Osteoblast (primary cell): ENCODE measurements at places on chromosomes 1 and 21. TPM values are rescaled to one million over a fixed set of nuclear protein-coding genes. Genes with fewer than 3 reads are reported as not detected.

The HMCN1 gene
- total RNA-seq, result 178 and 269 TPM in 2 replicates

The KISS1 gene
- total RNA-seq, result not detected in 2 replicates

The CLIC6 gene
- total RNA-seq, result under 0.01 TPM in 2 replicates

The EVA1C gene
- total RNA-seq, result 5.0 and 8.0 TPM in 2 replicates

The CCDC30 gene
- 4.0 and 4.7 TPM in 2 replicates for total RNA-seq

The OPTC gene
- not detected in 2 replicates for total RNA-seq

The CCDC185 gene
- total RNA-seq, result not detected in 2 replicates

The SHISA4 gene
- total RNA-seq, result 25.3 and 27.1 TPM in 2 replicates

The CHIA gene
- not detected in 2 replicates for total RNA-seq

The PLD5 gene
- total RNA-seq, result not detected in 2 replicates

The OR6K3 gene
- not detected in 2 replicates for total RNA-seq

- no peak for DNase-seq
Observed at GRCh38 chr1:198047913-198048312, 108.9 kb upstream of the NEK7 start.

DNA sequence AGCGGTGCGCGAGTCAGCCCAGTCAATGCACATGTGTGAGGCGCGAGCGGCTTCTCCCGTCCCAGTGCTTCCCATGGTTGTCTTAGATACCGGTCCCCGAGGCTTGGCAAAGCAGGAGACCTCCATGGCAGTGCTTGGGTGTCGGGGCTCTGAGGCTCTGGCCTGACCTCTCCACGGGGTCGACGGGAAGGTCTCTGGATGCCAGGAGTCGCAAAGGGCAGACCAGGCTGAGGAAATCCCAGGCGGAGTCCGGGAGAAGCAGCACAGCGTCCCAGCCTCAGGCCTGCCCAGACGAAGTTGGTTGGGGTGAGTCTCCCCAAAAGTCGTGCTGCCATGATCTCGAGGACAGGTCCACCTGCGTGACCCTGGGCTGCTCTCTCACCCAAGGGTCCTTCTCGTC, 3881.6 kb downstream of the SRGAP2C start:
- no peak for DNase-seq

GRCh38 chr1:113784104-113784779, 25.0 kb upstream of the PHTF1 start:
- no peak for DNase-seq

- DNase-seq, result no peak
Observed at GRCh38 chr1:59046134-59046533, 250.8 kb upstream of the FGGY start.

DNA sequence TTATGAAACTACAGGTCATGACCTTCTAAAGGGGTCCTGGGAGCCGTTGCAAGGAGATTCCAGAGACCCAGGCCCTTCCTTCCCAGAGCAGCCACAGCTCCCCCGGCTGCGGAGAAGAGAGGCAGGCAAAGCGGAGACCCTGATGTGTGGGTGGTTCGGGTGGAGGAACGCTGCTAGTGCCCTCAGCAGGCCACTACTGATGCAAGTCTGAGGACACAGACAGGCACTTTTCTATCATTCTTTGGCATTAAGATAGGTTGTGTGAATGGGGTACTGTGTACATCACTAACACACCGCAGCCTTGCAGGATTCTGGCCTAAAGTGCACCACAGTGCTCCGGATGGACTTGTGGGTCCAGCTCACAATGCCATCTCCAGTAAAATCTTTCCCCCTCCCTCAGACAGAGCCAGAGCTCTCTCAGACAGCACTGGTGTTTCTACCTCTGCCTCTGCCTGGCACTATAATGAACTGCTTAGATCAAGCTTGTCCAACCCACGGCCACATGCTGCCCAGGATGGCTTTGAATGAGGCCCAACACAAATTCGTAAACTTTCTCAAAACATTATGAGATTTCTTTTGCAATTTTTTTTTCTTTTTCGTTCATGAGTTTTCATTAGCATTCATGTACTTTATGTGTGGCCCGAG, 121.4 kb downstream of the TGFBR3 start:
- no peak for DNase-seq

DNA sequence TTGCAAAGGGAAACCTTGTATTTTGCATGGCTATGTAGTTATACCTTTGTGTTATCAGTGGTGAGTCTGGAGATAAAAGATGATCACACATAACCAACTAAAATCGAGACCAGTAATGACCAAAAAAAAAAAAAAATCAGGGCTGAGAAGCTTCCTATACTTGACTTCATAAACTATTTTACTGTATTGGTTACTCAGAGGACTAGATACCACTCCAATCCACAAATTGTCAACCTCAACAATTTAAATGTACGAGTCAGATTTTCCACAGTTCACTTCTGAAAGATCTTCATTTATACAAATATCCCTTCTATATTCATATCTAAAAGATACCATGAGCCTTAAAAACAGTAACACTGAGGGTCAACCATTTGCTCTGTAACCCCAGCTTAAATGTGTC, 71.7 kb downstream of the NRIP1 start:
- no peak for DNase-seq

GRCh38 chr1:220891224-220892085, 12.2 kb downstream of the HLX start:
- DNase-seq, result peak; percentile 78

DNA sequence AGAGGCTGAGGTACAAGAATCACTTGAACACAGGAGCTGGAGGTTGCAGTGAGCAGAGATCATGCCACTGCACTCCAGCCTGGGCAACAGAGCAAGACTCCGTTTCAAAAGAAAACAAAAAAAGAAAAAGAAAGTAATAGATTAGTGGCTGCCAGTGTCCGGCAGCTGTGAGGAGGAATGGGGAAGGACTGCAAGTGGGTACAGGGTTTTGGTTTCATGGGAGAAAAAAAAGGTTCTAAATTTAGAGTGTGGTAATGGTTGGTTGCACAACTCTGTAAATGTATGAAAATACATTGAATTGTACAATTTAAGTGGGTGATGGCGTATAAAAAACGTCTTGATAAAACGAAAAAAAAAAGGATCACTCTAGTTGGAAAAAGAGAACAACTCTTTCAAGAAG, 6.7 kb downstream of the TAF1A start:
- DNase-seq, result no peak

DNA sequence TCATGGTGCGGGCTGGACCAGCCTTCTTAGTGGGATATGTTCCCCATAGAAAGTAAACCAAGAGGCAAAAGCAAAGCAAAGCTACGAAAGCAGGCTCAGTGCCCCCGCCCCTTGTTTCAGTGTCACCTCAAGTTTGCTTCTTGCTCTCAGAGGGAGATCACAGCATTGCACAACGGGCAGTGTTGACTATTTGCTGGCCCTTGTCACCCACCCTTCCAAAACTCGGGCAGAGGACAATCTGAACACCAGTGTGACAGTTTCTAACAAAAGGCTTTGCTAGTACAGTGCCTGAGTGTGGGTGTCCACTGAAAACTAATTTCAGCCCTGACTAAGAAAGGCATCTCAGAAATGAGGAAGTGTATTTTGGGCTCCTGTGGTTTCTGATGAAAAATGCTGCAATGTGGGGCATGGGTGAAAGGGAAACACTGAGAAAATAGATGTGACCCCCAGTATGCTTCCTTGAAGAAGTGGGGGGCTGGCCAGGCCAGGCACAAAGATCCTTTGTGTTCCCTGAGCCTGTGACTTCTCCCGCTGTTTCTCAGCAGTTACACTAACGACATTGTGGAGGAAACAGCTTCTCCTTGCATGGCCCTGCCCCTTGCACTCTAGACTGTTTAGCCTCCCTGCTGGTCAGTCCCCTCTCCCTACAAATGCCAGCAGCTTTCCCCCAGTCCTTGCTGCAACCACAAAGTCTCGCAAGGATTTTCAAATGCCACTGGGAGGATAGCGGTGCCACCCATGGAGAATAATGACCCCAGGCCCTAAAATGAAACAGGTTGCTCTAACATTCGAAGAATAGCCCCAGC, 33.3 kb upstream of the KCNE1 start:
- DNase-seq, result peak; percentile 78

DNA sequence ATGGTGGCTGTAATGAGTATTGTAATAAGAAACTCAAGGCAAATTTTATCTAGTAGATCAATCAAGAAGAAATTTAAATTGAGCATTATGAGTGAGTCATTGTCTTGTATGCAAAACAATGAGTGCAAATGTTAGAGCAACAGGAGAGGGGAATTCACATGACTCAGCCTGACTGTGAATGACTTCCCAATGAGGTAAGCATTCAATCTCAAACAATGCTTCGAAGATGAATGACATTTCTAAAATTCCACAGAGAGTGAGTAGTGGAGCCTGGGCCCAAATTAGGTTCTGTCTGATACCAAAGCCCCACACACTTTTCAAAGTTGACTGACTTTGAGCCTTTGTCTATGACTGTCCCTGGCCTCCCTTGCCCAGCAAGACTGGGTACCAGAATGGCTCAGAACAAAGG, 738.0 kb downstream of the PTPRU start:
- DNase-seq, result no peak

DNA sequence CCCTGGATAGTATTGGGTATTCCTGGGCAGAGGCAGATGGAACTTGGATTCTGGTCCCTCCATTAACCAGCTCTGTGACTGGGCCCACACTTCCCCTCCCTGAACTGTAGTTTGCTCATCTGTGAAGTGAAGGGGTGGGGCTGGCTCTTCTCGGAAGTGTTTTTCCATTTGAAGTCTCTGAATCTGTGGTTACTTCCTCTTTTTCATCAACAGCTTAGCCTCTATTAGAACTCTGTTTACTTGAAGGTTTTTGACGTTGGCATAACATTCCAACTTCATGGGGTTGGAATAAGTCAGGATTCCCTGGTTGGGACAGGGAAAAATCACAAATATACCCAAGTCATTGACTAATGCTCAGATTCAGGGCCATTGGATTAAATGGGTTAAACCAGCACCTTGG, 3.6 kb downstream of the KIAA0040 start:
- no peak for DNase-seq

GRCh38 chr1:86779308-86780191, 75.2 kb downstream of the SH3GLB1 start:
- DNase-seq, result no peak

DNA sequence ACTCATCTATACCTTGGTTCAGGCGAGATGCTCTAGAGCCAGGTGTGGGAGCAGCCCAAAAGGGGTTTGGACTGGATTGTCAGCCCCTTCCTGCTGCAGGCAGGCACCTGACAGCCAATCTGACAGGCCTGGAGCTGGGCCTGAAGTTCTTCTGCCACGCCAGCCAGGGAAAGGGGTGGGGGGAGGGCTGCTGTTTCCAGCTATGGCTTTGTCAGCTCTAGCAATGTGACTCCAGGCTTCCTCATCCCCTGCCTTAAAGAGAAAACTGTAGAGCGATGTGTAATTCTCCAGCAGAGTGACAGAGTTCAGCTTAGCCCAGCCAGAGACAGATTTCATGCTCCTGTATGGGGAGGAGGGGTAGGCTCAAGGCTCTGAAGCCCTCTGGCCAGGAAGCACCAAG, 30.3 kb downstream of the WNT4 start:
- peak; percentile 71 for DNase-seq

- DNase-seq, result no peak
Observed at GRCh38 chr1:119510046-119510445, 3.0 kb downstream of the HSD3B1 start.

GRCh38 chr1:91597215-91597614, 96.6 kb downstream of the CDC7 start:
- no peak for DNase-seq

DNA sequence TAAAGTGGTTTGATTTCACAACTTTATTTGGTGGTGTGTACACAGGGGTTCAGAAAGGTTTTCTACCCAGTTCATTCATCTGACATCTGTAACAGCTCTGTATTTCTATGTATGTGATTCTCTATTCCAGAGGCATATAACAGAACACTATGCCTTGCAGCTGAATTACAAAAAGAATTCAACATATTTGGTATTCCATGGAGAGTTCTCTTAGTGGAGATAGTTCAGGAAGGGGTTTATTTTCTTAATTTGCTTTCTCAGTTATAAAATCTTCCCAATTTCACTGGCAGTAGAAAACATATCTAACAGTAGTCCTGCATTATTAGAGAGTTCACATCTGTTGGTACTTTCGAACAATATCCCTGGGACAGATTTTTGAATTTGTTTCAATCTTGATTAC, 207.9 kb upstream of the LYPLAL1 start:
- DNase-seq, result no peak

- no peak for DNase-seq
Observed at GRCh38 chr1:27141266-27142003, 13.5 kb downstream of the SLC9A1 start.

GRCh38 chr21:37405629-37406028, 39.1 kb downstream of the DYRK1A start:
- no peak for DNase-seq

DNA sequence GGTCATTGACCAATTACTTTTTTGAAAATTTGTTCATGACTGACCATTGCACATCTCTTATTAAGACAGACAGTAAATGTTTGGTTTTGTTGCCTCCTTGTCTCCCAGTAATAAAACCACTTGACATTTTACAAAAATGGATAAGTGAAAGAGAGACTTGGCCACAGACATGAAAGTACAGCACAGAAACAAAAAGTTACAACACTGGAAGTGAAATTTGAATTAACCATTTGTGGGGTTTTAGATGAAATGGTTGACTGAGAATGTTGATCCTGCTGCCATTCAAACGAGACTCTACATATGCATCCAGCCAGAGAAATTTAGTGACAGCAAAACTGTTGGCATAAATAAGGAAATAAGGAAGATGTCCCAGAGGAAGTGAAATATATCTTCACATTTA, 79.3 kb upstream of the B3GALT2 start:
- no peak for DNase-seq

- no peak for DNase-seq
Observed at GRCh38 chr1:230139315-230139714, 72.3 kb downstream of the GALNT2 start.

GRCh38 chr1:90694846-90695245, 22.3 kb downstream of the BARHL2 start:
- DNase-seq, result no peak

DNA sequence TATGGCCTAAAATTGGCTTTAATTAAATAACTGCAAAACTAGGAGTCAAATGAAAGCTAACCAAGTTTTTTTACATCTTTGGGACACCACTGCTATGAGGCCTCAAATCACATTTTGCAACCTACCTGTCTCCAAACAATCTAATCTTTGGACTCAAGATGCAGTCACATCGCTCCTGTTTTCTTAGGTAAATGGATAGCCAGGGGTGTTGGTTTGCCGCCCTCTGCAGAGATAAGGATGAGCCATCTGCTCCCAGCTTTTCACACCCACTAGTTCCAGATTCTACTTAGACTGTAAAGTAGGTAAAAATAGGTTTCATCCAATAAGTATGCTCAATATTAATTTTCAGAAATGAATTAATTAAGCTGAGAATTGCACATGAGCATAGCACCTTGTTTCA, 456.5 kb downstream of the KIF26B start:
- DNase-seq, result no peak

- DNase-seq, result peak; percentile 80
Observed at GRCh38 chr1:32221581-32221979, 573 bp downstream of the TMEM234 start.

GRCh38 chr1:187876775-187877174, 1048.0 kb downstream of the PLA2G4A start:
- DNase-seq, result no peak
